ENCODE measurements at places on chromosomes 11 and 22.

DNA sequence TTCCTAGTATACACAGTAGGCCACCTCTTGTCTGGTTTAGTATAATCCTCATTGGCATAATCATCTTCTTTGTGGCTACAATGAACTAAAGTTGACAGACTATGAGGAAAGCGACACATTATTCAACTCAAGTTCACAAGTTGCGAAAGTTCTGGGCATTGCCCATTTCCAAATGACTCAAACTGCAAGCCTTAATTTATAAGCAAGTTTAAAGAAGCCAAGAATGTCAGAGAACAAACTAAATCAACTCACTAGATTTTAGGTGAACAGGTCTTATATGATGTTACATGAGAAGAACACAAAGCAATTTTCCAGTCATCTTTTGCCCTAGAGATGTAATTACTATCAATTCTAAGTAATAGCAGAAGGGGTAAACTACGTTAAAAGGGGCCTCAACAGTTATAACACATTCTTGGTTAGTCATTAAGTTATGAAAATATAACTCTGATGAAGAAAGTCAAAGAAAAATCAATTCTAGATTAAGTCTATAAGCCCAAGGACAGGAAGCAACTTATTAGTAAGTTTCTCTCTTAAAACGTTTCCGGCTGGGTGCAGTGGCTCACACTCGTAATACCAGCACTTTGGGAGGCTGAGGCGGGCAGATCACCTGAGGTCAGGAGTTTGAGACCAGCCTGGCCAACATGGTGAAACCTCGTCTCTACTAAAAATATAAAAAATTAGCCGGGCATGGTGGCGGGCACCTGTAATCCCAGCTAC lies 21.5 kb downstream of the PICALM start:
- no peak for DNase-seq
- H3K27me3 ChIP-seq = no peaks in the 10 kb centered on the region
- no peaks in the 10 kb centered on the region for H3K4me1 ChIP-seq

- no peak overlapping the region for H3K27ac ChIP-seq
- no peak for DNase-seq
Observed at GRCh38 chr11:99988471-99988837, 698.6 kb upstream of the ARHGAP42 start.

GRCh38 chr11:69449320-69450063 lies 32.0 kb upstream of the LINC01488 start:
- H3K4me1 ChIP-seq = no peaks in the 10 kb centered on the region
- no peaks in the 10 kb centered on the region for H3K27me3 ChIP-seq
- H3K27ac ChIP-seq = no peak overlapping the region
- H3K4me3 ChIP-seq = no peak overlapping the region
- H3K36me3 ChIP-seq = no peaks in the 10 kb centered on the region

DNA sequence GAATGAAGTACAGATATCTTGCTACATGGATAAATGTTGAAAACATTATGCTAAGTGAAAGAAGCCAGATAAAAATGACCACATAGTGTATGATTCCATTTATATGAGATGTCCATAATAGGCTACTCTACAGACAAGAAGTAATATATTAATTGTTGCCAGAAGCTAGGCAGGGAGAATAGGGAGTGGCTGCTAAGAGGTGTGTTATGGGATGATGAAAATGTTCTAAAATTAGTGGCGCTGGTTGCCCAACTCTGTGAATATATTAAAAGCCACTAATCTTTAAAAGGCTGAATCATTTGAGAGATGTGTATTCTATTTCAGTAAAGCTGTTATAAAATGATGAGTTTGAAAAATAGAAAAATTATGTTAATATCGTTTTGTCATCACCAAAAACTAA lies 144.4 kb downstream of the NCAM1 start:
- no peak for DNase-seq
- no peak overlapping the region for H3K27ac ChIP-seq
- H3K4me1 ChIP-seq = peaks cover 4% of the 10 kb centered on the region
- no peak overlapping the region for H3K4me3 ChIP-seq
- H3K27me3 ChIP-seq = no peaks in the 10 kb centered on the region
- H3K36me3 ChIP-seq = no peaks in the 10 kb centered on the region

DNA sequence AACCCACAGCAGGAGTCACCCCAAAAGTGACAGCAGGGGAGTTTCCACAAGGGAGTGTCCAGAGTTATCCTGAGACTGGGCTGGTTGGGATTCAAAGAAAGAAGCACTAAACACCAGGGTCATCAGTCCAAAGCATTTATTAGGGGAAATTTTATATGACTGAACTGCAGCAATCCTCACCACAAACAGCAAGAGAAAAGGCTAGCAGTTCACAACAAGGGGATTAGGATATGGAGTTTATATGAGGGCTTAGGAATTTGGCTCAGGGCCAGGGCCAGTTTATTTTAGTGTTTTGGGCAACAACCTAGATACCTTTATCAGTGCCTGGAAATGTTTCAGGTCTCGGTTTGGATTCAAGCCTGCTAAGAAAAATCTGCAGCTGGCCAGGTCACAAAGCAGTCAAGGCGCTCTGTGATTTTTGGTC lies 4.6 kb upstream of the TMEM126A start:
- no peak overlapping the region for H3K4me3 ChIP-seq
- H3K36me3 ChIP-seq = no peaks in the 10 kb centered on the region
- no peak overlapping the region for H3K27ac ChIP-seq
- DNase-seq = no peak
- H3K4me1 ChIP-seq = no peaks in the 10 kb centered on the region

- H3K4me3 ChIP-seq = no peak overlapping the region
- H3K36me3 ChIP-seq = no peaks in the 10 kb centered on the region
- DNase-seq = no peak
- no peak overlapping the region for H3K27ac ChIP-seq
Observed at GRCh38 chr11:102685338-102685737, 20.2 kb downstream of the MMP27 start.

DNA sequence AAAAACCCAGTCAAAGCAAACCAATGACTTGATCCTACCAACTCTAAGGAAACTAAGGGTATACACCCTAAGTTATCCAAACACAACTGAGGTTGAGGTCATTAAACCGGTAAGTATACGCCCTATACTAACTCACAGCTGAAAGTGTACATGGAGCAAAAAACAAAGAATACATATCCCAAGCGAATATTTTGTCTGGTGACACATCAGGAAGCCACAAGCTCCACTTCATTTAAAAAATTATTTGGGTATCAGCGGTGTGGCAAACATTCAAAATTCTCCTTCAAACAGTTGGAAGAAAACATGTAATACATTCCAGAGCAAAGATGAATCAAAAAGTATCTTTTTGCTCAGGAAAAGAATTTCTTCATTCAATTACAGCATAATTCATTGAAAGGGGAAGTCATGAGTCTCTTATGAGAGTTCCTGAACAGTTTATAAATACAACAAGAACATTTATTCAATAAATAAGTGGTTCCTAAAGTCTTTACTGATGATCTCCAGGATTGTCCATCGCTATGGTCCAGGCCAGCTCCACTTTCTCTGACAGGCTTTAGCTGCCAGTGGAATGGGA lies 4.5 kb upstream of the JAML start:
- DNase-seq = no peak
- H3K4me1 ChIP-seq = no peaks in the 10 kb centered on the region
- H3K27me3 ChIP-seq = no peaks in the 10 kb centered on the region
- H3K27ac ChIP-seq = no peak overlapping the region

DNA sequence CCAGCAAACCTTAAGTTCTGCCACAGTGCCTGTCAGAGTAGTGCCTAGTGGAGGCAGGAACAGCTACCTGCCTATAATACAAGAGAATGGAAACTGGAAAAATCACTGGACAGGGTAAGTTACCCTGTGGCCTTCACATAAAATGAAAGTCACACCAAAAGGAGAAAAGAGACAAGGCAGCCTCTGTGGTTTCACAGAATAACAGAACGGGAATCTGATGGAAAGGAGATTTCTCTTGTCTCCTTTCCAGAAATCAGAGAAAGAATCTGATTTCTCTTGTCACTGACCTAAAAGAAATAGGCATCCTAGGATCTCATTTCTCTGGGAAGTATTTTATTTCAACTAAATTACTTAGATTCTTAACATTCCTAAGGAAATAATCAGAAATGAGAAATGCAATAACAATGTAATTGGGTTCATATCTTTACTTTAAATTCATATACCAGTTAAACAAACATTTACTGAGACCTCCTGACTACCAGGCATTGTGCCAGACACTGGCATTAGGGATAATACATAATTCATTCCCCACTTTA lies 41.6 kb downstream of the PRCP start:
- H3K27ac ChIP-seq = no peak overlapping the region
- H3K36me3 ChIP-seq = no peaks in the 10 kb centered on the region
- no peak overlapping the region for H3K4me3 ChIP-seq

DNA sequence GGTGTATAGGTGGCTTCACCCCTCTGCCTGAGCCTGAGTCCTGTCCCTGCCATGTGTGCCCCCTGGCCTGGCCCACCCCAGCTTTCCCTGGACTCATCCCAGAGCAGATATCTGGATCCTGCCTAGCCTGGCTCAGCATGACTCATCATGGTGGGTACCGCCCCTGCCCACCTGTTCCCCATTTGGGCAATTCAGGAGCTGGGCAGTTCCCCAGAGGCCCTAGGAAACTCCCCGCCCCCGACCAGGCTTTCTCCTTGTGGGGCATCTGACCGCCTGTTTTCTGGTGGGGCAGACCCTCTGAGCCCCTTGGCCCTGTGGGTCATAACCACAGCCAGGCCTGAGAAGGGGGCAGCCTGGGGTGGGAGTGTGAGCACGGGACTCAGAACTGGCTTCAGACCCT lies 4.4 kb downstream of the TSPO start:
- H3K27me3 ChIP-seq = peaks cover 1% of the 10 kb centered on the region
- H3K4me1 ChIP-seq = peaks cover 18% of the 10 kb centered on the region
- H3K4me3 ChIP-seq = no peak overlapping the region
- no peak for DNase-seq

- peaks cover 29% of the 10 kb centered on the region for H3K36me3 ChIP-seq
- H3K27ac ChIP-seq = no peak overlapping the region
- H3K4me3 ChIP-seq = no peak overlapping the region
Observed at GRCh38 chr22:38733724-38734381, 21.9 kb downstream of the SUN2 start.

- no peak for DNase-seq
- H3K27me3 ChIP-seq = no peaks in the 10 kb centered on the region
- no peak overlapping the region for H3K4me3 ChIP-seq
- no peak overlapping the region for H3K27ac ChIP-seq
Observed at GRCh38 chr11:74004046-74004695, 4.7 kb downstream of the UCP3 start.

GRCh38 chr22:27697888-27698287 lies 103.7 kb downstream of the MN1 start:
- H3K36me3 ChIP-seq = no peaks in the 10 kb centered on the region
- H3K27ac ChIP-seq = no peak overlapping the region
- no peaks in the 10 kb centered on the region for H3K4me1 ChIP-seq
- H3K27me3 ChIP-seq = no peaks in the 10 kb centered on the region
- no peak overlapping the region for H3K4me3 ChIP-seq

DNA sequence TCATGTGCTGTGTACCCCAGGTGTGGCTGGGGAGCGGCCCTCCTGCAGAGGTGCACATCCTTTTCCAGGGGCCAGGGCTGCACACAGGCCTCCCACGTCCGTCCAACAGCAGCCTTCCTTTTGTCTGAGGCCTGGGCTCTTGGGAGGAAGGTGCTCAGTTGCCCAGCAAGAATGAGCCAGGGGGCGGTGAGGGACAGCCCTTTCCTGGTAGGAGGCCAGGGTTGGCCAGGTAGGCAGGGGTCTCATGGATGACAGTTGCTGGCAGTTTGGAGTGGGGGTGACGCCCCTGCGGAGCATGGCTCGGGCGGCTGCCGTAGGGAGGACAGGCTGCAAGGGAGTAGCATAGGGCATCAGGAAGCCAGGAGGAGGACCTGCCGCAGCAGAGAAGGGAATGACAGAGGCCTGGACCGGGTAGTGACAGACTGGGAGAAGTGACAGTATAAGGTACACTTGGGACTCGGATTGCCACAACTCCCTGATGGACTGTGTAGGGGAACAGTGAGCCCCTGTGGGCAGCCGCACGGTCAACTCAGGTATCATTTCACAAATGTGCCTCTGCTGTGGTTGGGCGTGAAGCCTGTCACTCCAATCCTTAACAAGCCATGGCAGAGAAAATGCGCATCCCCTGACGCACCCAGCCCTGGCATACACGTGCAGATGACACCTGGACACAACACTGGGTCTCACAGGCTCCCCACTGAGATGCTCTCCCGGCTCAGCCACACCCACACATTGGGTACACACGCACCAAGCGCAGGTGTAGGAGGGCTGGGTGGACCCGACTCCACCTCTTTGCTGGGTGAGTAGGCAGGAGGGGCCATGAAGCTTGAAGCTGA lies 79.7 kb downstream of the DGCR2 start:
- DNase-seq = no peak
- no peak overlapping the region for H3K27ac ChIP-seq
- H3K36me3 ChIP-seq = peaks cover 29% of the 10 kb centered on the region
- no peak overlapping the region for H3K4me3 ChIP-seq

- no peaks in the 10 kb centered on the region for H3K36me3 ChIP-seq
- DNase-seq = no peak
- H3K27ac ChIP-seq = no peak overlapping the region
- peaks cover 2% of the 10 kb centered on the region for H3K27me3 ChIP-seq
- H3K4me1 ChIP-seq = peaks cover 3% of the 10 kb centered on the region
Observed at GRCh38 chr11:1073851-1074243, 827 bp upstream of the MUC2 start.

DNA sequence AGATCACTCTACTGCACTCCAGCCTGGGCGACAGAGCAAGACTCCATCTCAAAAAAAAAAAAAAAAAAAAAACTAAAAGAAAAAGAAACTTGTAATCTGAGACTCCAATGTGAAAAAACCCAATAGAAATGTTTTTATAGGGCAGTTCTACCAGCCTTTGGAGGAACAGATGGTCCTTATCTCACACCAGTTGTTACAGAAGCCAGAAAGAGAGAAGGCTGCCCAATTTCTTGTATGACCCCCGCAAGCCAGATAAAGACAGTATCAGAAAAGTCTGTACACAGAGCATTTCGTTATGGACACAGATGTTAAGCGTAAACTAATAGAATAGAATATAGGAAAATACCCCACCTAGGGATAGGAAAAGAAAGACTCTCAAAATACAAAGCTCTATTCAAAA lies 11.3 kb upstream of the TSGA10IP start:
- no peaks in the 10 kb centered on the region for H3K27me3 ChIP-seq
- no peaks in the 10 kb centered on the region for H3K4me1 ChIP-seq
- no peak overlapping the region for H3K4me3 ChIP-seq
- no peaks in the 10 kb centered on the region for H3K36me3 ChIP-seq

GRCh38 chr11:47854667-47855066 lies 6.5 kb upstream of the NUP160 start:
- H3K27ac ChIP-seq = no peak overlapping the region
- no peaks in the 10 kb centered on the region for H3K4me1 ChIP-seq
- no peak overlapping the region for H3K4me3 ChIP-seq

DNA sequence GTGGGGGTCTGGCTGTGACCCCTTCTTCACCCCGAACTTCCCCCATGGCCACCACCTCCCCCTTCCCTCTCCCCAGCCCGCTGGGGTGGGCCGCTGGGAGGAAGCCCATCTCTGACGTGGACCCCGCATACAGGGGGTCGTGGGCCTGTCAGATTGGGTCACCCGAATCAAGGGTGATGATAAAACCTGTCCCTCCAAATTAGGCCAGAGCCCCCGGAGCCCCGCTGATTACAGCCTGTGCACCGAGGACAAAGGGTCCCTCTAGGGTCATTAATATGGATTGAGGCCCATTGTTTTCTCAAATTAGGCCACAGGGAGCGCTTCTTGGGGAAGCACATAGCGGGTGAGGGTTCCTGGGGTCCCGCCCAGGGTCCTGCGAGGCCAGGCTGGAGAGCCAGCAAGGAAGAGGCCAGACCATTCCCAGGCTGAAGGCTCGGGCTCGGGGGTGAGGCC lies 4.9 kb upstream of the LINC01488 start:
- no peak overlapping the region for H3K27ac ChIP-seq
- no peak overlapping the region for H3K4me3 ChIP-seq
- H3K4me1 ChIP-seq = peaks cover 23% of the 10 kb centered on the region

GRCh38 chr11:30346068-30346688 lies 23.3 kb downstream of the ARL14EP start:
- DNase-seq = no peak
- no peak overlapping the region for H3K4me3 ChIP-seq
- H3K4me1 ChIP-seq = no peaks in the 10 kb centered on the region
- no peak overlapping the region for H3K27ac ChIP-seq
- H3K27me3 ChIP-seq = no peaks in the 10 kb centered on the region

All from H1 (cell line).